ENCODE measurements at places on chromosomes 3 and 15.

DNA sequence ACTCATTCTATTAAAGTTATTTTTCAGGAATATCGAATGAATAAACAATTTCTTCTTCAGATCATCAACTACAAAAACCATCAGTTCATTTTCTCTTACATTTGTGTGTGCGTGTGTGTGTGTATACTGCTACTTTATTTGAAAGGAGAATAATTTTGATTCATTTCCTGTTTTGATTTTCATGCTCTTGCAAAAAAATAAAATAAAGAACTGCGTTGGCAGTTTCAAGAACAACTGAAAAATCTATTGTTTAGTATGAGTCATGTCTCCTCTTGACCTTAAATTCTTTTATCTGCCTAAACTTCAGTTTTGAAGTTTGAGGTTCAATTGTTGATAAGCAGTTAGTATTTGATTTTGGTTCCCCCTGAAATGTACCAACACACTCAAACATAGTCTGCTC is 540.8 kb downstream of the FGF12 start:
- DNase-seq = no peak

DNA sequence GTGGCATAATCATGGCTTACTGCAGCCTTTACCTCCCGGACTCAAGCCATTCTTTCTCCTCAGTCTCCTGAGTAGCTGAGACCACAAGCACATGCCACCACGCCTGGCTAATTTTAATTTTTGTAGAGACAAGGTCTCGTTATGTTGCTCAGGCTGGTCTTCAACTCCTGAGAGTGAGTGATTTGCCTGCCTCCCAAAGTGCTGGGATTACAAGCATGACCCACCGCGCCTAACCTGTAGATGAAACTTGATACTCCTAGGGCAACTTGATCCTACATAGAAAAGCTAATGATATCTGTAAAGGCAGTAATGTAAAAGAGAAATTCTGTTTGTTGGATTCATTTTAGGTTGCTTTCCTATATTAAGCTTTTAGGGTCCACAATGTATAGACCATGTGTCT is 391.9 kb upstream of the THRB start:
- DNase-seq = no peak

DNA sequence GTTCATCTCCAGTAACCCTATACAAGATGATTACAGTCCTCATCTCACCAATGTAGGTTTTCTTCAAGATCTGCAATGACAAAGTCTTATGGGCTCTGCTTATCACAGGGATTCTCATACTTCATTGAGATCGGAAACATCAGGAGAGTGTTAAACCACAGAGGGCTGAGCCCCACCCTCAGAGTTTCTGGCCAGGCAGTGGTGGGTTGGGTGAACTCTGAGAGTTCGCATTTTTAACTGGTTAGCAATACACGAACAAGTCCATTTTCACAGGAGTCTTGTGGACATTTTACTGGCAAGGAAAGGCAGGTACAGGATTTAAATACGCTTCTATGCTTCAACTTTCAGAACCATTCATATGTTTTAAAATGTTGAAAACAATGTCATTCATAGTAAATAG is 366.7 kb upstream of the ROBO2 start:
- no peak for DNase-seq

- no peak for DNase-seq
Observed at GRCh38 chr3:129764090-129764489, 129.4 kb downstream of the TMCC1 start.

GRCh38 chr3:33149342-33149741 is 35.5 kb downstream of the CRTAP start:
- DNase-seq = no peak

DNA sequence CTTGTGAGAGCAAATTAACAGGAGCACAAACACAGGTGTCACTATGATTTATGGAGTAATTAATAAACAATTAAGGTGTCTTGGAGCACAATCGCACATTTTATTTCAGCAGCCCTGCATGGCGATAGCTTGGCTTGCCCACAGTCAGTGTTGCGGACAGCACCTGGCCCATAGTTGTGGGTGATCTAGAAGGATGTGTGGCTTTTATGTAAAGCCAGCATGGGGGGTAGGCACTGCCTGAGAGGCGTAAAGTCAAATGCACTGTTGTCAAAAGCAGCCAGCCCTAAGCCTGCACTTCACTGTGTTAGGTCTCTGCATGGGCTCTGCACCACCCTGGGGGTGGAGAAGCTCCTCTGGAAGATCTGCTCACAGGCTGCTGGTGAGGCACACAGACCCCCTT is 177.4 kb upstream of the PPP2R3A start:
- no peak for DNase-seq

- DNase-seq = no peak
Observed at GRCh38 chr3:193656445-193656844, 63.4 kb downstream of the OPA1 start.

DNA sequence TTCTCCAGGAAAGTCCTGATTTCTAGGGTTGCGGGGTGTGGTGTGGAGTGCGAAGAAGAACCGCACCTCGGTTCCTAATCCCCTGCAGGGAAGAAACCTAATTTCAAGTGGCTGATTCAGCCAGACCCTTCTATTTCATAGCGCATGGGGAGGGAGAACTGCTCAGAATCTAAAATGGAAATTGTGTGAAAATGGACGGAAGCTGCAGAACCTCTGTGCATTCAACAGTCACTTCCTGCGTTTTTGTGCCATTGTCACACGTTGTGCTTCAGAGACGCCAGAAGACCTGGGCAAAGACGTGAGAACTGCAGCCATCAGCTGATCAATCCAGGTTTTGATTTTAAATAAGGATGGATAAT is 1.2 kb downstream of the SIDT1 start:
- no peak for DNase-seq

DNA sequence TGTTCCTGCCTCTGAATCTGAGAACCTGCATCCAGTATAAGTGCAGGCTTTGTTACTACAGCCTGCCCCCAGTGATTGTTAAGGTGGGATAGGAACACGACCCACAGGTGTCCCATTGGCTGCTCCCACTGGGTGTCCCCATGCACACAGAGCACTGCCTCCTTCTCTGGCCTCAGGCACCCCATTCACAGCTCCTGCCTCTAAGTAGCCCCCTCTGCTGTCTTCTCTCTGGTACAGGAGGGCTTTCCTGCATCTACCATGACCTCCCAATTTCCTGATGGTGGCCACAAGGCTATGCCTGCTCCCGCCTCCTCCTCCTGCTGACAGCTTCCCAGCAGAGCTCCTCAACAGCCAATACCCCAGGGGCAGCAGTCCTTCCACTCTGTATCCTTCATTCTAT is 238.6 kb upstream of the TMC3 start:
- no peak for DNase-seq

GRCh38 chr3:101061312-101061711 is 68.1 kb upstream of the ABI3BP start:
- DNase-seq = no peak

DNA sequence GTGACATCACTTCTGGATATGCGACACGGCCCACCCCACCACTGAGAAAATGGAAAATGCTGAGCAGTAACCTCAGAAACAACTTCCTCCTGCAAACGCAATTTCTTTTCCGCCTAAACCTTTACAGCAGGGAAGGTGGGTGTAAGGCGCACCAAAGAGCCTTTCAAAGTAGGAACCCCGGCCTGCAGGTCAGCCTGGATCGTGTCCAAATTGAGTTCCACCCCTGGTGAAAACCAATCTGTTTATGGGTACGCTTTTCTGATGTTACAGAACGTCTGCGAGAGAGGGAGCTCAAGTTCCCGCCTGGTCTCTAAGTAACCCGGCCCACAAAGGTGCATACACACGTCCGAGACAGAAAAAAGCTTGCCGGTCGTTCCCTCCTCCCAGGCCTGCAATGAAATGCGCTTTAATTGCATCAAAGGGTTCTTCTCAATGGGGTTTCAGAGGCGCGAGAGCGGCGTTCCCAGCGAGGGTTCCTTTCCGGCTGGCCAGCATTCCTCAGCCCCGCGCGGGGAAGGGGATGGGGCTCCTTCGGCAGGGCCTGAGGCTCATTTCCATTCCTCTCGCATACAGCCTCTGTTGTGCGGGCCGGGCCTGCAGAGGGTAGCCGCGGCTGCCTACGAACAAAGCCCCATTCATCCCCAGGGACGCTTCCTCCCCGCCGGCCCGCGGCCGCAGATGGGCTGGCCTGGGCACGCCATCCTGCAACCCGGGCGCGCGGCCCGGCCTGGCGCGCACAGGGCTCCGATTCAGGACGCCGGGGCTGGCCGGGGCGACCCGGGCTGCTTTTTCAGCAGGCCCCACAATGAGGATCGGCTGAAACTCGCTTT is 138.1 kb downstream of the TMCO5A start:
- DNase-seq = no peak

DNA sequence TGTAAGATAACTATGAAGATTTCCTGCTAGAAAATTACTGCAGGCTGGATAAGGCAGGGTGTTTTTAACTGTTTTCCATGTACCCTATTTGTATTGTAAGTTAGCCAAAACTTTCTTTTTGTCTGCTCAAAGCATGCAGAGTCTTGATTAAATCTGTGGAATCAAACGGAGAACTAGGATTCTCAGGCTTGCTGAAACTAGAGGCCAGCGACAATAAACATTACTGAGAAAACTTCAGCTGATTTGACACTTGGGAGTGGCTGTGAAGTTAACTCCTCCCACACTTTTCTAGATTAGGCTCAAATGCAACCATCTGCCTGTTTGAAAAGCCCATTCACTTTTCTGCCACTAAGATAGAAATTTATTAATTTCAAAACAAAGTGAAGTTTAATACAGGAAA is 153.2 kb upstream of the FRMD4B start:
- no peak for DNase-seq

- no peak for DNase-seq
Observed at GRCh38 chr15:34358367-34358766, 8.6 kb downstream of the LPCAT4 start.

DNA sequence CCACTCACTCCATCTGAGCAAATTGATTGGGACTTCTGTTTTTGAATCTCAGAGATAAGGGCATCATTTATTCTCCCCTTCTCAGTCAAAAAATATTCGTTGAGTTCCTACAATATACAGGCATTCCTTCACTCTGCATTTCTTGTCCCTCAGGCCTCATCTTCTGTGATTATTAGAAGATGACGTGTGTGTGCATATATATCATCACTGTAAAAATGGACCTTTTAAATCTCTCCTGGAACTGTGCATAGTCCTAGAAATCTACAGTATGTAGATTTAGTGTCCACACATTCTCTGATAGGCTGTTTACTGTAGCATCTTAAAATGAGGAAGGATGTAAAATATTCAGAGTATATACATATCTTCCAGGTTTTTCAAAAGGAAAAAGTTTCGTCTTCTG is 43.2 kb upstream of the PLXNA1 start:
- DNase-seq = no peak

- DNase-seq = no peak
Observed at GRCh38 chr3:66489581-66489980, 11.2 kb downstream of the LRIG1 start.

GRCh38 chr3:25856902-25857518 is 67.1 kb downstream of the OXSM start:
- no peak for DNase-seq

- DNase-seq = no peak
Observed at GRCh38 chr3:146496251-146496650, 26.9 kb upstream of the PLSCR2 start.

- DNase-seq = no peak
Observed at GRCh38 chr15:50415752-50416404, 8.3 kb upstream of the USP8 start.

DNA sequence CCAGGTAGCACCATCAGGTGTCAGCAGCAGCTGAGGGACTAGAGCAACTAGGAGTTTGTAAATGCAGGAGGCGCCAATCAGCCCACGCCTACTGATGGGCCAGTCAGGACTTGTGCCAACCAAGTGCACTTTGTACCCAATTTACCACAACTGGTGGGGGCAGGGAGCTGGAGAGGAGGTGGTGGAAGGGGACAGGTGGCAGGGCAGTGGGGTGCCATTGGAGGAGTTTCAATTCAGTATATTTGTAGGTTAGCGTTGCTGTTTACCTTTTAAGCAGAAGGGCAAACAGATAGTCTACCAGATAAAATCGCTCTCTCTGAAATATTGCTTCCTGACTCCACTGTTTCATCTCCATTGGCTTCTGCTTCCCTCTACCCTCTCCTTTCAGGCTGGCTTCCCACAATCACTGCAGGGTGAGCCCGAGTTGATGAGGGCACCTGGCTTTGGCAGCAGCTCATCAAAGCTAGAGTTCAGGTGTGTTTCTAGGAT is 75.7 kb downstream of the TRIM69 start:
- DNase-seq = no peak

DNA sequence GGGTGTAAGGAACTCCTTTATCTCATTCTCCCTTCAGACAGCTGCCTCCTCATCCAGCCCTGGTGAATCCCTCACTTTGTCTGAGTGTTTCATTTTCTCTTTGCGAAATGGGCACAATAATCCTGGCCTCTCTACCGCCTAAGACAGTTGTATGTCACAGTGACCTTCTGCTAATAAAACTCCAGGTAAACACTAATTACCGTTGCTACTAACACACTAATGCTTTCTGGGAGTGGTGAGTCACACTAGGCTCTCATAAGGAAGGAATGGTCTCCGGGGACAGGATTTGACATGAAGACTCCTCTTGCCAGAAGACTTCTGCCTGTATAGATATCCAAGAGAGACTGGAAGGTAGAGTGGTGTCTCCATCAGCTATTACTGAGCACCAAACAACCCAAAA is 71.7 kb upstream of the SNRK start:
- DNase-seq = no peak

DNA sequence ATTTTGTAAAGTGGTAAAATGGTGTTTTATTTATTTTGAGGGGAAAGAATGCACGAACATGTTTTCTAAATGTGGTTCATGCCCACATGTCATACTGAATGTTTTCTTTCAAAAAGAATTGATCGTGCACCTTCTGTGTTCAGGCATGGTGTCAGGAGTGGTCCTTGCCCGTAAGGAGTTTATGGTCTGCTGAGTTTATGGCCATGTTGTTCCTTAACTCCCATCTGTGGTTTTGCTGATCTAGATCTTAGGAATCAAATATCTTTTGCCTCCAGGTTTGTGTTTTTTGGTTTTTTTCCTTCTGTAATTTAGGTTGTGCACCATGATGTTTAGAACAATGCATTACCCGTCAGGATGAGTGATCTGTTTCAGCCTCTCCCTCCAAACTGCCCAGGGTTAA is 304.4 kb upstream of the NR2E3 start:
- no peak for DNase-seq

DNA sequence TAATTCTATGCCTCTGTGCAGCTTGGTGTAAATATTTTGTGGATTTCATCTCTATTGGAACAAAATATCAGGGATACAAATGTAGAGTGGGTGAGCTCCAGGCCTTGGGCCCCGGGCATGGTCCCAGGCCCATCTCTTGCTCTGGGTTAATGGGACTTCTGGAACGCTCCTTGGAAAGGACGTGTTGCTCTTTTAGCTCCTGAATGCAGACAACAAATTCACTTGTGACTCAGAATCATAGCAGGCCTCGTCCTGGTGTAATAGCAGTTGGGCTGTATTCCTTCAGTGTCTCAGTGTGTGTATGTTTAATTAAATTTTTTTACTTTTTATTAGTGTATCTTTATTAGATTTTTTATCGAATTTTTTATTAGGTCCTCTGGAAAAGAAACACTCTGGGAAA is 266.7 kb upstream of the C2CD4B start:
- no peak for DNase-seq

DNA sequence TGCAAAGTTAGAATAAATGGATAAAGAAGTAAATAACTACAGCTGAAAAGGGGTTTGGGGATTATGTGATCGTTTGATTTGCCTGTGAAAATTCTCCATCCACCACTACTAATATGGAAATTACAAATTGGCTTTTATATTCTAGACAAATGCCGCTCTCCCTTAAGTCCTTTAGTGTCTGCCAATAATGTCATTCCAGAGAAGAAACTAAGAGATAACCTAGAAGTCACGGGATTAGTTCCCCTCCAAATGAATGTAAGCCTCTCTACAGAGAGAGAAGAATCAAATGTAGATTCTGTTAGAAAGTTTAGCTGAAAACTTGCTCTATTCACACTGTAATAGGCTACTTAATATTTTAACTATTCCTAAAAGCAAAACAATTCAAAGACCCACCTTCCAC is 92.0 kb downstream of the ALDH1A2 start:
- no peak for DNase-seq

All from esophagus squamous epithelium (tissue), 5 donors.